ENCODE measurements at places on chromosomes 5 and 9. TPM values are rescaled to one million over a fixed set of nuclear protein-coding genes. Genes with fewer than 3 reads are reported as not detected.

- no peak for DNase-seq
Observed at GRCh38 chr9:86072394-86072877, 26.9 kb downstream of the GOLM1 start.

DNA sequence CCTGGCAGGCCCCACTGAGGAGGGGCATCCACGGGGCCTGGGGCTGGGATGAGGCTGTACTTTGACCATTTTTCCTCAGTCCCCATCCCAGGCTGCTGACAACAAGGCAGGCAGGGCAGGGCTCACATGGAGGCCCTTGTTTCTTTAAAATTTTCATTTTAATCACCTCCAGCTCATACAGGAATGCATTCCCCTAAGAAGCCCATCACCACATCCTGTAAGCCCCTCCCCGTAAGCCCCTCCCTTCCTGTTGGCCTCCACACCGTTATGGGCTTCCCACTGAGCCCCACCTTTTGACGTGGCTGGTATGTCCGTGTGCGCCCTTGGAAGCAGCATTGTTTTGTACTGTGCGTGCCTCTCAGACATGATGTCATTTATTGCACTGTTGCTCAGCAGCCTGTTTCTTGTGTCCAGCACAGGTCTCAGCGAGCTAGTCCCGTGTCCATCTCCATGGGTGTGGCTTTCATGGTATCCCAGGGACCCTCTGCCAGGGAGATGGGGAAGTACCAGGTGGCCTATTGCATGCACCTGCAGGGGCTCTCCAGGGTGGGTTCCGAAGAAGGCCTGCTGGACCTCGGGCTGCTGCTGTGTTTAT, 22.4 kb downstream of the PHF2 start:
- DNase-seq, result no peak

The GFRA3 gene
- total RNA-seq, result 0.14 TPM

- no peak for DNase-seq
Observed at GRCh38 chr9:86644675-86645034, 290.4 kb upstream of the TUT7 start.

GRCh38 chr5:130092991-130093390, 188.7 kb downstream of the CHSY3 start:
- DNase-seq, result no peak

- DNase-seq, result no peak
Observed at GRCh38 chr9:134937566-134938345, 20.0 kb upstream of the FCN1 start.

DNA sequence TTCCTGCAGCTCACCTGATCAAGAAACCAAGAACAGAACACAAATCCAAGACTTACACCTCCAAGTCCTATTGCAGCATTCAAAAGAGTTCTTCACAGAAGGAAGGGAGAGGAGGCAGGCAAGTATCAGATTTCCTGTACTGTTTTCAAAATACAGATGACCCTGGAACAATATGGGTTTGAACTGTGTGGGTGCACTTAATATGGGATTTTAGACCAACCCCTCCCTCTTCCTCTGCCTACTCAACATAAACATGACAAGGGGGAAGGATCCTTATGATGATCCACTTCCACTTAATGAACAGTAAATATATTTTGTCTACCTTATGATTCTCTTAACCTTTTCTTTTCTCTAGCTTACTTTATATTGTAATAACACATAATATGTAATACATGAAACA, 104.6 kb downstream of the ELAVL2 start:
- no peak for DNase-seq

- DNase-seq, result no peak
Observed at GRCh38 chr9:22009506-22009867, 382 bp upstream of the CDKN2B start.

DNA sequence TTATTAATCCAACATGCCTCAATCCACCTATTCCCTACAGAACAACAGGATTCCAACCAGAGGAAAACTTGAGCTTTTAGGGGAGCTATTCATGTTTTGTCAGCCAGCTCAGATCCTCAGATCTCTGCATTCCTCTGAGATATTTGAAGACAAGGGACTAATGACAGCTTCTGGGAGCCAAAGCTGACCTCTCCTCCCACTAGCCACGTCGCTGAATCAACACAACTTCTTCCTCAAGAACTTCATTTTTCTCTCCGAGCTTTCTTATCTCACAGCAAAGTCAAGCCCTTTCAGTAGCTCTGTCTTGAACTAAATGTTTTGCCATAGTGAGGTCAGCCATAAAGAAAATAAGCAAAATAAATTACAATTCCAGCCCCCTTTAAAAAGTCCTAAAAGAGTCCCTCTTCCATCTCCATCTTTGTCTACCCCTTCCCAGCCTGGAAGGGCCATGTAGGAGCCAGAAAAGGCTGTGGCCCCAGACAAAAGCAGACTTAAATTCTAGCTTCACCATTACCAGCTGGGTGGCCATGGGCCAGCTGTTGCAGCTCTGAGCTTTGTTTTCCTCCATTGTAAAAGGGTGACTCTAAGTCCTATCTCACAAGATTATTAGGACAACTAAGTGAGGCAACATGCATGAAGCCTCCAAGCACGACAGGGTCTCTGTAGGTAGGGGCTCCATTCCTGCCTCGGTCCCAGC, 65.0 kb downstream of the HSD17B3 start:
- DNase-seq, result no peak

GRCh38 chr9:137593176-137593575, 2.9 kb upstream of the ZMYND19 start:
- no peak for DNase-seq

GRCh38 chr5:119597728-119598298, 31.5 kb upstream of the FAM170A start:
- DNase-seq, result no peak

GRCh38 chr5:170302653-170303501, 5.3 kb upstream of the LCP2 start:
- DNase-seq, result peak; percentile 78

GRCh38 chr5:97666783-97667182, 483.7 kb upstream of the RIOK2 start:
- no peak for DNase-seq

The DND1 gene
- 0.52 TPM for total RNA-seq

The FBP2 gene
- total RNA-seq, result 0.38 TPM

DNA sequence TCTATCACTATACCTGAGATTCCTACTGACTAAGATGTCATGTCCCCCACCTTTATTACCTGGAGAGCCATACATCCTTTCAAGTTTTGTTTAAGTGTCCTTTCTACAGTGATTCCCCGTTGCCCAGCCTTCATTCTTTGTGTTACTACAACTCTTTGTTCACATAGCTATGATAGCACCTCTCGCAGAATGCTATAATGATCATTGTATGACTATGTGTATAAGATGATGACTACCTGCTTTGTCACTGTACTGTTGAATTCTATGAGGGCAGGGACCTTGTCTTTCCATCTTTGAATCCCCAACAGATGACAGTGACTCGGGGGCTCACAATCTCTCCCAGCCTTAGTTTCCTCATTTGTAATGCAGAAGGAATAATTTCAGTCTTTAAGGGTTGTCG, 361.2 kb downstream of the NPR3 start:
- DNase-seq, result no peak

DNA sequence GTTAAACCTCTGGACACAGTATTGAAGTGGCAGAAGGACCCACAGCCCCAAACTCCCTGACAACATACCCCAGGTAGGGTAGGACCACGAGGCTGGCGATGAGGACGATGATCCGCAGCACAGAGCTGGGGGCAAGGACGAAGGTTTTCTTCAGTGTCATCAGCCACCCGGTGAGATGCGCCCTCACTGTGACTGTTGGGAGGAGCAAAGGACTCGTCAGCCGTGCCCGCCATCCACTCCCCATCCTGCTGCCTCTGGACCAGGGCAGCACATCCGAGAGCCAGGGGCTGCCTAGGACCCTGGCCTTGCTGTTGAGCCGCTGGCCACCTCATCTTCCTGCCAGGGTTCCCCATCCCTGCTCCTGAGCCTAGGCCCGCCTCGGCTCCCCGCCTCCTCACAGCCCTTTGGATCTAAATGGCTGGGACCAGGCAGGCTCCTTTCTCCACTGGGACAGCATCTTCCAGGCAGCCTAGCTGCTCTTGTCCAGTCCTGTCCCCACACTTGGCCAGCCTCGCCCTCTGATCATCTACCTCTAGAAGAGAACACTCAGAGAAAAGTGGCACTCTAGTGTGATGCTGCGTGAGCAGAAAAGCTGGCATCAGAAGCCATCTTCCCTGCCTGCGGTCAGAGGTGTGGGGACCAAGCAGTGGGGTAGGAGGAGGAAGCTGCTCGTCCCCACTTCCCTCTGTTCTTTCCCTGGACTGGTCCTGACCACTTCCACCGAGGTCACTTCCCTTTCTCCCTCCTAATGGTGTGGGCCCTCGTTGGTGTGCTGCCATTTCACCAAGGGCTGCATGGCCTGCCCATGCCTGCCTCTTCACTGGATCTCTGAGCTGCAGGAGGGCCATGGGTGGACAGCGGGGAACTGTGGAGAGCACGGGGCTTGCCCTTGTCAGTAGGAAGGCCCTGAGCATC, 49.2 kb downstream of the OTULIN start:
- DNase-seq, result no peak

DNA sequence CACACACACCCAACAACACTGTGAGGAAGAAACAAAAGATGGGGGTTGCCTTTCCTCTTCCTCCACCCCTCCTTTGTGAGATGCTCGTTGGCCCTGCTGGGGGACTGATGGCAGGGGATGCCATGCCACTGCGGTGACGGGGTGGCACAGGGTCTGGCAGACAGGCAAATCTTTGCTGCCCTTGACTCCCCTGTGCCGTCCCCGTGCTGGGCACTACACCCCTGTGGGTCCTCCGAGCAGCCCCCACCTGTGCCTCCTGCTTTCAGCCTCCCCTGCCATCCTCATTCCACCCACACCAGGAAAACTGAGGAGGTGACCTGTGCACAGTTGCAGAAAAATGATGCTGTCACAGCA, 40.2 kb upstream of the IER5L start:
- DNase-seq, result no peak

The DMRT3 gene
- total RNA-seq, result 0.05 TPM

- DNase-seq, result no peak
Observed at GRCh38 chr9:99773468-99774138, 48.1 kb upstream of the NR4A3 start.

The CMBL gene
- 1.9 TPM for total RNA-seq

The NUP155 gene
- total RNA-seq, result 32.2 TPM

The ZFP37 gene
- 2.5 TPM for total RNA-seq

The RALGPS1 gene
- total RNA-seq, result 8.5 TPM

The CAPSL gene
- total RNA-seq, result 4.0 TPM

- peak; percentile 72 for DNase-seq
Observed at GRCh38 chr9:97905228-97905627, 17.1 kb downstream of the TRMO start.

GRCh38 chr5:126449751-126450271, 26.6 kb downstream of the GRAMD2B start:
- peak; percentile 78 for DNase-seq

DNA sequence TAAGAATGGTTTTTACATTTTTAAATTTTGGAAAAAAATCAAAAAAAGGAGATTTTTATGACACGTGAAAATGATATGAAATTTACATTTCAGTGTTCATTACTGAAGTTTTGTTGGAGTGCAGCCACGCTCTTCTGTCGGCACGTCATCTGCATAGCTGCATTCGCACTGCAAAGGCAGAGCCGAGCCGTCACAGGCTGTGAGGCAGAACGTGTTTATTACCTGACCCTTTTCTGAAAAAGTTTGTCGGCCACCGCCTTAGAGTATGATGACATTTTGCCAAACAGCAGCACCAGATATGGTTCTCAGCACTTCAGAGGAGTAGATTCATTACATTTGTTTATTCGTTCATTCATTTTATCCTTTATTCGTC, 24.1 kb downstream of the HRH2 start:
- no peak for DNase-seq

- no peak for DNase-seq
Observed at GRCh38 chr5:38453921-38454320, 102.5 kb downstream of the LIFR start.

DNA sequence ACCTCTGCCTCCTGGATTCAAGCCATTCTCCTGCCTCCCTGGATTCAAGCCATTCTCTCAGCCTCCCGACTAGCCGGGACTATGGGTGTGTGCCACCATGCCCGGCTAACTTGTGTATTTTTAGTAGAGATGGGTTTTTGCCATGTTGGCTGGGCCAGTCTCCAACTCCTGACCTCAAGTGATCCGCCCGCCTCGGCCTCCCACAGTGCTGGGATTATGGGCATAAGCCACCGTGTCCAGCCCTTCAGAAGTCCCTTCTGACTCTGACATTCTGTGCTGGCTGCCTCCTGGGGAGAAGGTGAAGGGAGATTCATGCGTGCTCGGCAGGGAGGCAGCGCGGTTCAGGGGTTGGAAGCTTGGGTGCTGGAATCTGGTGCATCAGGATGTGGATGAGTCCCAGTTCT, 28.8 kb downstream of the PRRX2 start:
- DNase-seq, result no peak

GRCh38 chr9:83199240-83199639, 136.3 kb upstream of the RASEF start:
- no peak for DNase-seq

DNA sequence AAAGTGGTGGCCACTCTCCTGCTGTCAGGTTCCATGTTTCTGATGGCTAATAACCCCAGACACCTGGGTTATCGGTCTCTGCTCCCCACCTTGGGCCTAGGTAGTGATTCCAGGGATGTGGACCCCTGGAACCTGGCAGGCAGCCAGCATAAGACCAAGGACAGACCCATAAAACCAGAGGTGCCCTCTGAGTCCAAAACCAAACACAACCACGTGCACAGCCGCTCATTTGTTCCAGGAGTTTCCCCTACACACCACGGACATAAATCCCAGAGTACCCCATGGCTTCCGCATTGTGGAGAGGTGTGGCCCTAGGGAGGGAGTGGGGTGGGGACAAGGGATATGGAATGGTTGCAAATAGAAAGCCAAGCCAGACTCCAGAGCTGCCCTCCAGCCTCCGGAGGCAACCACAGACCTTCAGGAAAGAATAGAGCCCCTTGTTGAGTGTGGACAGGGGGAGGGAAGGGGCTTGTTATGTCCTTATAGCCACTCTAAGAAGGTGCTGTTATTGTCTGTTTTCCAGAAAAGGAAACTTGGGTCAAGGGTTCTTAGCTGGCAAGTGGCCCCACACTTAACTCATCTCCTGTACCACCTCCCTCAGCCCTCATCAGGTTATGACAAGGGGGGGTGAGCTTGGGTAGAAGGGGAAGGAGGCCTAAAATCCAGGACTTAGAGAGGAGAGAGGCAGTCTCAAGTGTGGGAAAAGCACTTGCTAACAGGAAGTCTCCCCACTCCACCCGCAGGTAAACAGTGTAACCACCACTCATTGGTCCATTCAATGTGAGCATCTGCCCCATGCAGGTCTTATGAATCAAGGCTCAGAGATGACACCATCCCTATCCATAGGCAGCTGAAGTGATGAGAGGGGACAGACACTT, 23.6 kb upstream of the CYSTM1 start:
- DNase-seq, result no peak

GRCh38 chr5:53473633-53474032, 6.8 kb upstream of the FST start:
- no peak for DNase-seq

GRCh38 chr5:159179529-159180305, 29.6 kb downstream of the RNF145 start:
- DNase-seq, result no peak

- DNase-seq, result no peak
Observed at GRCh38 chr5:112795944-112796678, 58.4 kb downstream of the APC start.

DNA sequence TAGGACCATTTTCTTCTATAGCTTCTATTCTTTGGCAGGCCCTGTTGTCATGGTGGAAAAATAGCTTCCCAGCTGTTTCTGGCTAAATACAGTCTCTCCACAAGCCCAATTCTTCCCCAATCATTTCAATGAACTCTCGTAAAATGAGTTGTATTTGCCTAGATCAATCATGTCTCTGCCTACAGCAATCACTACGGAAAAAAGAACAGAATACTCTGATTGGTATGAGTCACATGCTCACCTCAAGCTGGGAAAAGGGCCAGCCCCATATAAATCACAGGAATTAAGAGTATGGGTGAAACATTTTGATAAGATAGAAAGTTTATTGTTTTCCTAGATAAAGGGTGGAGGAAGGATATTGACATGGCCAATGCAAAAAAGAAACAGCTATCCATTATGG, 711.4 kb downstream of the EFNA5 start:
- DNase-seq, result no peak

All from thymus (tissue), 14 donors.